ENCODE measurements at places on chromosomes 12 and 14.

DNA sequence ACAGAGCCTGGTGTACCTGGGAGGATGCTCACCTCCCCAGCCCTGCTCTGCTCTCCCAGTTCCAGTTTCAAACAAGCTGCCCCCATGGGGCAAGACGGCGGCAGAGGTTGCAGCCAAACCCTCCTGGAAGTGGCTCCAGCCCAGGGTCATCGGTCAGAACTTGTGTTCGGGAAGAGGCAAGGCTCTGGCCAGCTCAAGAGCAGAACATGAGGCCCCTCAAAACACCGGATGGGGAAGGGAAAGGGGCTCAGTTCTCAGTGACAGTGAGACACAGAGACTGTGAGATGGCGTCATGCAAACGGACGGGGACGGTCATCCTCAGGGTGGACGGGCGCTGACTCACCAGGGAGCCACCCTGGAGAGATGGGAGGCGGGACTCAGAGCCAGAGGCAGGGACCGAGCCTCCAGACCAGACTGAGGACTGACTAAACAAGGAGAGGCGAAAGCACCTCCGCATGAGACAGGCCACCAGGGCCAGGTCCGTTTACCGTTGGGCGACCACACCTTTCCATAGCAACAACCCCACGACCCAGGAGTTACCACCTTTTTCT is 63.9 kb upstream of the GALNT9 start:
- H3K4me1 ChIP-seq, result no peaks in the 10 kb centered on the region
- H3K4me3 ChIP-seq, result no peak overlapping the region

DNA sequence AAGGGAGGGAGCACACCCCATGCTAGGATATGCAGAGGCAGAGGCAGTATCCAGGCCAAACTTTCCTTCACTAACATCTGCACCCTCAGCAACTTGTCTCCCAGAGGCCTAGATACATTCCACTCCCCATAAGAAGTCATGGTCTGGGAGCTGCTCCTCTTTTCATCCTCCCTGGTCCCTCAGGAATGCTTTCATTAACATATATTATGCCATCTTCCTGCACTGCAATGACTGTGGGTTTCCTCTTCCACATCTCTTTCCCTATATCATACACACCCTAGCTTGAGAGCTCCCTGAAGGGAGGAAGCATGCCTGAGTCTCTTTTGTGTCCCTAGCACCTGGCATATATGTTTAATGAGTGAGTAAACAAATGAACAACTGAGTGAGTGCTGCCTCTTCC is 8.6 kb downstream of the DDN start:
- H3K4me1 ChIP-seq, result peaks cover 5% of the 10 kb centered on the region
- peaks cover 5% of the 10 kb centered on the region for H3K27me3 ChIP-seq
- no peak overlapping the region for H3K27ac ChIP-seq
- H3K36me3 ChIP-seq, result no peaks in the 10 kb centered on the region
- no peak for DNase-seq
- H3K4me3 ChIP-seq, result no peak overlapping the region

GRCh38 chr14:95244587-95244986 is 75.1 kb downstream of the CLMN start:
- H3K4me3 ChIP-seq, result no peak overlapping the region
- H3K4me1 ChIP-seq, result no peaks in the 10 kb centered on the region
- DNase-seq, result no peak

GRCh38 chr12:115872212-115872611 is 405.3 kb downstream of the MED13L start:
- H3K4me3 ChIP-seq, result no peak overlapping the region
- no peaks in the 10 kb centered on the region for H3K27me3 ChIP-seq
- H3K4me1 ChIP-seq, result no peaks in the 10 kb centered on the region
- no peak overlapping the region for H3K27ac ChIP-seq
- H3K36me3 ChIP-seq, result no peaks in the 10 kb centered on the region

DNA sequence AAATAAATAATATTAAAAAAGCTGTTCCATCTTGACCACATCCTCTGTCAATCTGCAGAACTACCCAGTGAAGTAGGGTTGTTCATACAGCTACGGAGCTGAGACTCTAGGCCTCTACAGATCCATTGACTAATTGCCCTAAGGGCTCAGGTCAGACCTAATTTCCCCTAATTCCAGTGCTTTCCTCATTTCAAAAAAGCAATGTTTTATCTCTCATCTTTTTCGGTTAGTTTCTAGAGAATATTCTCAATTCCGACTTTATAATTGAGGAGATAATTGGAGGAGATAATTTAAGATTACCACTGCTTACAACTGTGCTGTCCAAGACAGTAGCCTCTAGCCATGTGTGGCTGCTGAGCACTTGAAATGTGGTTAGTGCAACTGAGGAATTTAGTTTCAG is 167.1 kb downstream of the KIF21A start:
- no peaks in the 10 kb centered on the region for H3K36me3 ChIP-seq
- DNase-seq, result no peak
- no peaks in the 10 kb centered on the region for H3K27me3 ChIP-seq

GRCh38 chr12:122893208-122894153 is 2.4 kb downstream of the VPS37B start:
- no peak for DNase-seq
- H3K36me3 ChIP-seq, result no peaks in the 10 kb centered on the region
- peaks cover 93% of the 10 kb centered on the region for H3K4me1 ChIP-seq
- H3K27me3 ChIP-seq, result no peaks in the 10 kb centered on the region

Measured in CD8-positive, alpha-beta memory T cell (primary cell).